HFFc6 (cell line): ENCODE measurements at places on chromosomes 16 and 17. TPM values are rescaled to one million over a fixed set of nuclear protein-coding genes. Genes with fewer than 3 reads are reported as not detected.

Gene CCL7
- total RNA-seq: 0.31 TPM in 1 of 3 replicates, not detected in the others

GRCh38 chr17:53270936-53271335, 551.8 kb upstream of the KIF2B start:
- DNase-seq: no peak

DNA sequence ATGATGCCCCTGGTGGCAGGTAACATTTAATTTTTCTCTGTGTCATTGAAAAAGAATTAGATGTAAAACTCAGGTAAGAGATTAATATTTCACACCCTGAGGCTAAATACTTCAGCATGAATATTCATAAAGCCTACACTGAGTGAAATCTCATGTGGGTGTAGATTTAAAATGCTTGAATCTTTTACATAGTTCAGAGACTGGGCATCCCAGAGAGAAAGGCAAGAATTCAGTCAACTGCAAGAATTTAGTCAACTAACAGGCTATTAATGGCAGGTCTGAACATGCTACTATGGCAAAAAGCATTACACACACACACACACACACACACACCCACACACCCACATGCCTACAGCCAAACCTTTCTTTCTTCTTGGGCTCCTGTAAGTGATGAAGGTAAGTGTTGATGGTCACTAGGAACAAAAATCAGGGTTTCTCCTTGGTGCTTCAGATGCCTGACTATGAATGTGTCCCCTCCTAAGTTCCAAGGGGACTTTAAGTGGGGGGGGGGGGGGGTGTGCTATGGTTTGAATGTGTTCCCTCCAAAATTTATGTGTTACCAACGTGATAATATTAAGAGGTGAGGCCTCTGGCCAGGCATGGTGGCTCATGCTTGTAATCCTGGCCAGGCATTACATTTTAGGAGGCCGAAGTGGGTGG, 63.7 kb upstream of the PSMD7 start:
- DNase-seq: no peak

DNA sequence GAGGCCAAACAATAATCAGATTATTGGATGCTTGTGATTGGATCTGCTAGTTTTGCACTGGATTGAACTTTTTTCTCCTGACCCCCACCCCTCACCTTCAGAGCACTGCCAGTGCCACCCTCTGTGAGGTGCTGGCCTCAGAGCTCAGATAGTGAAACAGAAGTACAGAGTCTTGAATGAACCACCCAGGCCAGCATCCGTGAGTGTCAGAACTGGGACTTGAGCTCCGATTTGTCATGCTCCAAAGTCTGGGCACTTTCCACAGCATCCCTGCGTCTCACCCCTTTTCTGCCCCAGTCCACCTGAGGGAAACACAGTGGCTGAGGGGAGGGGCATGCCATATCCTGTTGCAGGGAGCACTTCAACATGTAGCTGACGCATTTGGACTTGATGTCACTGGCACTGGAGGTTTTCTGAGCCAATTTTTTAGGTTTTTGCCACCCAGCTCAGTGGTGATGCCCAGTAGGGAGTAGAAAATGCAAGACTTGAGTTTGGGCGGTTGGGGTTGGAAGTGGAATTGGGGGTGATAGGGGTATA, 47.3 kb downstream of the SMPD3 start:
- DNase-seq: no peak
